ENCODE measurements at places on chromosomes 3 and 15.

- no peak for DNase-seq
Observed at GRCh38 chr15:42604894-42605744, 29.7 kb downstream of the STARD9 start.

GRCh38 chr15:52259503-52259902, 36.1 kb downstream of the MYO5C start:
- DNase-seq, result no peak

DNA sequence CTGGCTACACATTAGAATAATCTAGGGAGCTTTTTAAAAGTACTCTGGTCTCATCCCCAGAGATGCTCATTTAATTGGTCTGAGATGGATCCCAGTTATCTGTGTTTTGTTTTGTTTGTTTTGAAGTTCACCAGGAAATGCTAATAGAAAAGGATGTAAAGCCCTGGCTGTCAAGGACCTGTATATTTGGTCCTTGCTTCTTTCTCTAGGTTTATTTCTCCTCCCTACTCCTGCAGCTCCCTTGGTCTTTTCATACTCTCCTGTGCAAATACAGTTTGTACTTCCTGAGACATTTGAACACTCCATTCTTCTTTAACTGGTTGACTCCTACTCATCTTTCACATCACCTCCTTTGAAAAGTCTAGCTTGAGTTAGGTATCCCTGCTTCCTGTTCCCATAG, 3.3 kb downstream of the PIK3CA start:
- no peak for DNase-seq

DNA sequence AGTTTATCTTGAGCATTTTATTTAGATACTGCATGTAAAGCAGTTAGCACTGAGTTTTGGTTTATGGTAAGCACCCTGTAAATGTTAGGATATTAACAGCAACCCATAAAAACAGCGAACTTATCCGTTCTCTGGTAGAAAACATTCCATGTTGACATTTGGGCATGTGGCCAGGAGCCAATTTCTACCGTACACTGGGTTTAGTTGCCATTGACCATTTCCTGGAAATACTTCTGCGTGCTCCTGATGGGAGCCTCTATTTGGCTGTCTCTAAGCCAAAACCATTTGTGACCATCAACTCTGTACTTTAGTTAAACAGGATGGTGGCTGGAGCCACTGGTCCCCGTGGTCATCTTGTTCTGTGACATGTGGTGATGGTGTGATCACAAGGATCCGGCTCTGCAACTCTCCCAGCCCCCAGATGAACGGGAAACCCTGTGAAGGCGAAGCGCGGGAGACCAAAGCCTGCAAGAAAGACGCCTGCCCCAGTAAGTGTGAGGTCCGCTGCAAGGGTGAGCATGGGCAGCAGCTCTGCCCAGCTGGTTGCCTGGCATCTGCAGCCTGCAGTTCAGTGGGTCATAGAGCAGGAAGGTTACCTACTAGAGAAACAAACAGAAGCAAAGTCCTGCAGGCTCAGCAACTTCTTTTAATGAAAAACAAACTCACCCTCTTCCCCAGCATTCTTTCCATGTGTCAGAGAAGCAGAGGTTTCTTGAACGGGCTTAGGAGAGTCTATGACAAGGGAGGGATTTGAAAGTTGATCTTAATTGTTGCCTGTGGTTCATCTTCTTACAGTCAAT, 7.1 kb downstream of the THBS1 start:
- DNase-seq, result no peak

- no peak for DNase-seq
Observed at GRCh38 chr3:123611082-123611481, 26.2 kb upstream of the HACD2 start.

Measured in activated naive CD8-positive, alpha-beta T cell treated with anti-CD3 and anti-CD28 coated beads, Interleukin-2, amount 50 U/mL, for 24 hours (primary cell).